ENCODE measurements at places on chromosomes 6 and 20.

DNA sequence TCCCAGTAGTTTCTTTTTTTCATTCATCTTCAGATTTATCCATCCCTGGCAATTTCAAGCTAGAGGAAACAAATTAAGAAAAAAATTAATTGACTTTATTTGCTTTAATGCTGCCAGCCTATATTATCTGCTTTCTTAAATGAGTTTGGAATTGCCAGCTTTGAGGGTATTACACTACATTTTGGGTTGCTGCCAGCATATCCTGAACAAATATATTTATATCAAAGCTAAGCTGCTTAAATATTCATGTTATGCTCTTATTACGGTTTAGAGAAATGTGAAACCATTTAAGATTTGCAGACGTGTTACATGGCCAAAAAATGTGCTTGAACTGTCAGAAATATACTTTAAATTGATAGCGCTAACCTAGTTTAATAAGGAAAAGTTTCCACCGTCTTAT, 59.7 kb downstream of the GRIK2 start:
- no peaks in the 10 kb centered on the region for H3K4me1 ChIP-seq
- no peaks in the 10 kb centered on the region for H3K27me3 ChIP-seq
- H3K36me3 ChIP-seq = no peaks in the 10 kb centered on the region
- DNase-seq = no peak
- H3K4me3 ChIP-seq = no peak overlapping the region
- no peak overlapping the region for H3K27ac ChIP-seq

- no peak overlapping the region for H3K27ac ChIP-seq
- H3K4me3 ChIP-seq = no peak overlapping the region
- no peaks in the 10 kb centered on the region for H3K4me1 ChIP-seq
- DNase-seq = no peak
Observed at GRCh38 chr6:84271061-84271716, 43.7 kb upstream of the CEP162 start.

- H3K36me3 ChIP-seq = no peaks in the 10 kb centered on the region
- no peaks in the 10 kb centered on the region for H3K4me1 ChIP-seq
- no peak for DNase-seq
- H3K27ac ChIP-seq = no peak overlapping the region
- H3K27me3 ChIP-seq = no peaks in the 10 kb centered on the region
Observed at GRCh38 chr6:109521080-109521479, 38.1 kb upstream of the ZBTB24 start.

GRCh38 chr6:34491091-34491430, 25.2 kb downstream of the PACSIN1 start:
- H3K27ac ChIP-seq = no peak overlapping the region
- no peak for DNase-seq
- no peaks in the 10 kb centered on the region for H3K36me3 ChIP-seq
- H3K27me3 ChIP-seq = no peaks in the 10 kb centered on the region
- H3K4me3 ChIP-seq = no peak overlapping the region

GRCh38 chr6:79034865-79035264, 43.2 kb downstream of the PHIP start:
- H3K4me1 ChIP-seq = peaks cover 21% of the 10 kb centered on the region
- no peaks in the 10 kb centered on the region for H3K27me3 ChIP-seq
- peaks cover 36% of the 10 kb centered on the region for H3K36me3 ChIP-seq
- DNase-seq = no peak
- no peak overlapping the region for H3K4me3 ChIP-seq

DNA sequence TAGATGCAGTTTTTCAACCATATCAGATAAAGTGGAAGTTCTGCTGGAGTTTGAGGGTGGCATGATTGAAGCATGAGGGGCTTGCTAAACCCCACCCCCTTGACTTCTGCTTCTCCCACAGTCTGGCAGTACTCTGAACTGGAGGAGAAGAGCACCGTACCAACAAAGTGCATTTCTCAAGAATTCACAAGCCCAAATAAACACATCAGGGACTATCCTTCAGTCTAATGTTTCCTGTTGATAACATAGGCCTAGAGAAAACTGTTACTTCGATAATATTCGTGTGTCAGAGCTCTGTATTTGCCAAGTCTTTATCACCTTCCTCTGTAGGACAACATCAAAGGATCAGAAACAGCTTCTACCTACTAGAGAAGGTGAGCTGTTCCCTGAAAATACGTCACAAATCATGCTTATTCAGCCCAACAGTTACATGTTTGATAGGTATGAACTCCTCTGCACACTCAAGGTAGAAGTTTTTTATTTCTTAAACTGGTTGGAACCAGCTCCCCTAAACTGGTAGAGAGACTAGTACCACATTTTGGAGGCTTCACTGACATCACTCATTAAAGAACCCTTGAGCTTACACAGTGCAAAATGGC, 153.2 kb upstream of the PRND start:
- H3K36me3 ChIP-seq = no peaks in the 10 kb centered on the region
- no peaks in the 10 kb centered on the region for H3K4me1 ChIP-seq
- no peak for DNase-seq
- no peak overlapping the region for H3K27ac ChIP-seq
- H3K4me3 ChIP-seq = no peak overlapping the region

GRCh38 chr6:135182071-135183001, 1.2 kb downstream of the MYB start:
- H3K36me3 ChIP-seq = no peaks in the 10 kb centered on the region
- DNase-seq = peak; percentile 63
- H3K27me3 ChIP-seq = peaks cover 54% of the 10 kb centered on the region
- H3K4me1 ChIP-seq = no peaks in the 10 kb centered on the region
- no peak overlapping the region for H3K27ac ChIP-seq
